ENCODE measurements at places on chromosomes 12 and 14.

- no peak for DNase-seq
Observed at GRCh38 chr12:129811963-129812362, 91.9 kb downstream of the TMEM132D start.

DNA sequence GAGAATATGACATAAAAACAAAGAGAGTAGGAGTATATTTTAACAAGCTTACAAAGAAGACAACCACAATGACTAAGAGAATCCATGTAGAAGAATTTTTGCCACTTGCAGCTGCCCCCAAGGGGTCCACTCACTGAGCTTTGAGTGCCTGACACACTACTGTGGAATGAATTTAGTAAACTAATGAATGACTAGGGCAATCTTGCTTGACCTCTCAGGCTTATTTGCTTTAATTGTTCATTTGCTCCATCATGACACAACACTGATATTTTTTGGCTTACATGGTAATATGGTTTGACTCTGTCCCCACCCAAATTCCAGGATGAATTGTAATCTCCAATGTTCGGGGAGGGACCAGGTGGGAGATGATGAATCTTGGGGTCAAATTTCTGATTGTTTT, 249.1 kb upstream of the FAR2 start:
- no peak for DNase-seq

- peak; percentile 54 for DNase-seq
Observed at GRCh38 chr14:31206536-31207286, 882 bp downstream of the HECTD1 start.

GRCh38 chr14:75489480-75489837, 32.8 kb upstream of the BATF start:
- no peak for DNase-seq

- DNase-seq, result no peak
Observed at GRCh38 chr12:109639151-109639872, 65.7 kb downstream of the MVK start.

DNA sequence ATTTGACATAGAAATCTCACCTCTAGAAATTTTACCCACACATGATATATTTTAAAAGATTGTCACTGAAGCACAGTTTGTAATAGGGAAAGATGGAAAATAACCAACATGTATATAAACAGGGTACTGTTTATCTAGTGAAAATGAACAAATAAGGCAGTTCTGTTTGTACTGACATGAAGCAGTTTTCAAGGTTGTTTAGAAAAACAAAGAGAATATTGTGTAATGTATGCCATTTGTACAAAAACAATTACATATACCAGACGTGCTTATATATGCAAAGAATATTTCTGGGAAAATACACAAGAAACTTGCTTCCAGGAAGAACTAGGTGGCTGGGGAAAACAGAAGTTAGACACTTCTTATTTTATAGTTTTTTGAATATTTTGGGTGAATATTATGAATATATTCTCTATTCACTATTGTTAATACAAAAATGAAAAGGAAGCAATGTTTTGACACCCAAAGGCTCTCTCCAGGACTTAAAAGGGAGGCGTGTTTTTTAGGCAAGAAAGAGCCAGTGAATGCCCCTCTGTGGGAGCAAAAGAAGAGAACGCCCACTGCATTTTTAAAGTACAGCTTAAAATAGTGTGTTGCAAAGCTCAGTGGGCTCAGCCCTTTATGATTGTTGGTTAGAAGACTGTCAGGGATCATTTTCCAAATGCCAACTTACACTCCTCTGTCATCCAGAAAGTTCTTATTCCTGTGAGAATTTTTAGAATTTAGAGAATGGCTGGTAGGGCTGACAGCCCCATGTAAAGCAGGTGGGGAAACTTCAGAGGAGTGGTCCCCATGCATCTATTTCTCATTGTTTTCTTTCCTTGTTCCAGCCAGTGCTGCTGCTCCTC, 59.6 kb upstream of the FERMT2 start:
- DNase-seq, result no peak

- DNase-seq, result no peak
Observed at GRCh38 chr14:62626416-62626815, 418.8 kb downstream of the KCNH5 start.
